ENCODE measurements at places on chromosomes 7 and 10. TPM values are rescaled to one million over a fixed set of nuclear protein-coding genes. Genes with fewer than 3 reads are reported as not detected.
A peak's percentile ranks its signal among the peaks of the same experiment; 100 is the strongest.

DNA sequence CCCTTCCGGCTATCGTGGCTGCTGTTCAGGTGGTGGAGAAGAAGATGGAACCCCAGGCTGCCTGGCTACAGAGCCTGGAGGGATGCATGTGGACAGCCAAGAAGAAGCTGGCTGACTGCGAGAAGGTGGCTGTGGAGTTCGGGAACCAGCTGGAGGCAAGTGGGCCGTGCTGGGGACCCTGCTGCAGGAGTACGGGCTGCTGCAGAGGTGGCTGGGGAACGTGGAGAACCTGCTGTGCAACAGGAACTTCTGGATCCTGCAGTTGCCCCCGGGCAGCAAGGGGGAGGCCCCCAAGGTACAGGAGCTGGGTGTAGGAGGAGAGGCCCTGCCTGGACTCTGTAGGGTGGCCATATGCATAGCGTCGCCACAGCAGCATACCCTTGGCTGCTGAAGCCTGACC is 25.6 kb downstream of the ZNF783 start:
- no peak for DNase-seq

DNA sequence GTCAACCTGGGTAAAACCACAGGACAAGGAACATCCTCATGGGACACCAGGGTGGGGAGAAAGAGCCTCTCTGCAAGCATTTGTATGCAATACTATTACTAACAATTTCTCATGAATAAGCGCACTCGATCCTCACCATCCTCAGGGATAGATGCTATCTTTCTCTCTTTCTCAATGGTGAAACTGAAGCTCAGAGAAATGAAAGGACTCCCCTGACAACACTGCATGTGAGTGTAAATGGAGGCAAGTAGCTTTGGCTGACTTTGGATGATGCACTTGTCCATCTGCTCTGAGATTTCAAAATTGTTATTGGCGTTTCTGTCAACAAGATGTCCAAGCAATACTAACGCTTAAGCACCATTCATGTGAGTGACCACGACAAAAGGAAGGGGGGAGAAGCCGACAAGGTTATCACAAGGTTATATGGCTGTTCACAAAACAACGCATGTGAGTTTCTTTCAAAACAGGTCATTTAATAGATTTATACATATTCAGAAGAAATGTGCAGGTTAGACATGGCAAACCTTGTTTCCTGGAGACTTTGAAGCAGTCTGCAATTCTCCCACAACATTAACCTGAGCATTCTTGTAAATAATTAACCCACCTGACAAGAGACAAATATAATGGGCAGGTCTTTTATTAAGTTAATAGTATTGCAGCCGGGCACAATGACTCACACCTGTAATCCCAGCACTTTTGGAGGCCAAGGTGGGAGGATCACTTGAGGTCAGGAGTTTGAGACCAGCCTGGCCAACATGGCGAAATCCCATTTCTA is 54.0 kb downstream of the IFIT5 start:
- no peak for DNase-seq

DNA sequence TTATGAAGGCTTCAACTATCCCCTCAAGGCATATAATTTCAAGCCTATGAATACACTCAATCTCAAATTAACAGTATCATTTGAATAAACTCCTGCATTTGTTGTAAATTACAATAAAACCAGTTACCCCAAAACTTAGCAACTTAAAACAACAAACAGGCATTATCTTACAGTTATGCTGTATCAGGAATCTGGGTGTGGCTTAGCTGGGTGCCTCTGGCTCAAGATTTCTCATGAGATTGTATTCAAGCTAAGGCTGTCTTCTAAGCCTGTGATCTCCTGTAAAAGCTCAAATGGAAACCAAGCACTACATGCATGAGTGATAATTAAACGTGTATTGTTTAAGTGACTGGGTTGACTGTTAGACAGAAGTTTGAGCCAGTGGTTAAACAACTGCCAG is 341.0 kb upstream of the PHF14 start:
- no peak for DNase-seq

DNA sequence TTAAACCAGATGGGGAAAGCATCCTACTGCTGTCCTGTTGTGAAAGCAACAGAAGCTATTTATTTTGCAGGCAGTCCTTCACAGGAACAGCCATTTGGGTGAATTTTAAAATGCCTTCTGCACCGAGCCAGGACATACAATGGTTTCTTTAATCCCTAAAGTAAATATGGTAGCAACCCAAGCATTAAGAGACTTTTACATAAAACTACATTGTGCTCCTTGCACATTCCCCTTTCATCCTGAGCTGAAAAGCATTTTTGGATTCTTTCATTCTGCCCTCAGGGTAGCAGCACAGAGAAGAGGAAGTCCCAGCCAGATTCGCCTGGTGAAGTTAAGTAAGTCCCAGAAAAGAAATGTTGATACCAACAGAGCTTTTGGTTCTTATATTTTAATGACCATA is 84.0 kb upstream of the FAM3C start:
- no peak for DNase-seq

- peak; percentile 11 for DNase-seq
Measured at GRCh38 chr10:54800741-54801421, at the start of gene PCDH15. PCDH15 (minus strand) TSS chr10:54801231; CDS start chr10:54664262, 136,969 bp downstream.

DNA sequence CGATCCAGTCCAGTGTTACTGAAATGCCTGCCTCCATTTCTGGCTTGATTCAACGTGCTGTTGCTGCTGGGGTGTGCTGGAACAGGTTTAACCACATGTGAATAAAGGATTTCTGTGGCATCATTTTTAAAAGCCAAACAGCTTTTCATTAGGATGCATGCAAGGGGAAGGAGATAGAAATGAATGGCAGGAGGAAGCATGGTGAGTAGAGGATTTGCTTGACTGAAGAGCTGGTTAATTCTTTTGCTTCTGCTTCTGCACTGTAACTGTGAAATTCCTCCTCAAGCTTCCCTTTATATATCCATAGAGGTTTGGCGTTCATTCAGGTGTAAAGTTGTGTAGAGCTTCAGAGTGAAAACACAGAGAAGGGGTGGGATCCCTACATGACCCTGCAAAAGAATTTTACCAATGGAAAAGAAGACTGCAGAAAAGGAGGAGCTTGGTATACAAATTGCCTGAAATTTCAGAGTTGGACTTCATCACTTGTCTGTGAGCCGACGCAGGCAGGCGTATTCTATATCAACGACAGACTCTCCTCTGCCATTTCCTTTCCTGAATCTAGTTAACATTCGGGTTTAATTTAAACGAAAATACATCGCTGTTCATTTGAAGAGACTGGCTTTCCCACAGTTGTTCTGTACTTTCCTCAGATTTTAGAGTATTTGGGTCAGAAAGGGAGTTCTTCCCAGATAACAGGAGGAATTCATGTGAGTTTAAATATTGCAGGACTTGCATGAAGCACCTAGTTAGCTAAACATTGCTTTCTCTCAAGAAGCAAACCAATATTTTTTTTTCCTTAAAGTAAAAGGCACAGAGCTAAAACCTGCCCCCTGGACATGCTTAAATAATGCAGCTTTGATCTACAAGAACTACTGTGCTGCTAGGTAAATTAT is at the start of gene SOSTDC1:
Gene SOSTDC1 (minus strand): TSS at position 270 of the 893 bp plus-strand sequence. CDS start 70 bp downstream, at position 200.
- DNase-seq: no peak

DNA sequence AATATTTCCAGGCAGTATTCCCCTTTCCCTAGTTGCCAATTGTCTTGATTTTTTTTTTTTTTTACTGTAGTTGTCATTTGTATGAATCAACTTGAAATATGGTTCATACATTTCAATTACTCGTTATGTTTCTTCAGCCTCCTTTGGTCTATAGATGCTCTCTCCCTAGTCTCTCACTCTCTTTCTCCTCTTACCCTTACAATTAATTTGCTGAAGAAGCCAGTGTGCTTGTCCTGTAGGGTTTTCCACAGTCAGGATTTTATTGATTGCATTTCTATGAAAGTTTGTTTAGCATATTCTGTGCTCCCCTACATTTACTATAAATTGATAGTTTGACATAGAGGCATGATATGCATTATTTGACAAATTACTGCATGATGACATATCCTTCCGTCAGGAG is 112.0 kb upstream of the PRKCQ start:
- DNase-seq: no peak

DNA sequence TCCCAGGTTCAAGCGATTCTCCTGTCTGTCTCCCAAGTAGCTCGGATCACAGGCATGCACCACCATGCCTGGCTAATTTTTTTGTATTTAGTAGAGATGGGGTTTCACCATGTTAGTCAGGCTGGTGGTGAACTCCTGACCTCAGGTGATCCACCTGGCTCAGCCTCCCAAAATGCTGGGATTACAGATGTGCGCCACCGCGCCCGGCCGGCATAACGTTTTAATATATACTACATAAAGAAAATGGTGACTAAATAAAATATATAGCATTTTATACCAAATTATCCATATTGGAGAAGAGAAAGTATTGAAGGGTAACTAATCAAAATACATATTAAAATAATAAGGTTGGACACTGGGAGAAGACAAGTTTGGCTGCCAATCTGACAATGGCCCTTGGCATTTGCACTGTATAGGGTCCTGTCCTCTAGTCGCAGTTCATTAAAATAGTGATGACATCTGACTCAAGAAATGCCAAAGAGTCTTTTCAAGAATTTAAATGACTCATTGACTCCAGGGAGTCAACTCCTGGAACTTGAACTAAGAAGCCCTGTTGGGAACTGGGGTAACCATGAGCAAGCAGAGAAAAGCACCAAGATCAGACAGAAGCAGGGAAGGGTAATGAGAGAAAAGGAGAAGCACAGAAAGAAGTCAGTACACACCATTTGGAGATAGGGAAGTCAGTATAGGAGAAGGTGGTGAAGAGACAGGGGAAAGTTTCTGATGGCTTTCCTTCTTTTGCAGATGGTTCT is 91.1 kb downstream of the CH25H start:
- peak; percentile 36 for DNase-seq

GRCh38 chr7:154841731-154842331 is 161.1 kb downstream of the PAXIP1 start:
- DNase-seq: peak; percentile 86

- no peak for DNase-seq
Measured at GRCh38 chr7:124954790-124955189, 25.2 kb upstream of the POT1 start.

DNA sequence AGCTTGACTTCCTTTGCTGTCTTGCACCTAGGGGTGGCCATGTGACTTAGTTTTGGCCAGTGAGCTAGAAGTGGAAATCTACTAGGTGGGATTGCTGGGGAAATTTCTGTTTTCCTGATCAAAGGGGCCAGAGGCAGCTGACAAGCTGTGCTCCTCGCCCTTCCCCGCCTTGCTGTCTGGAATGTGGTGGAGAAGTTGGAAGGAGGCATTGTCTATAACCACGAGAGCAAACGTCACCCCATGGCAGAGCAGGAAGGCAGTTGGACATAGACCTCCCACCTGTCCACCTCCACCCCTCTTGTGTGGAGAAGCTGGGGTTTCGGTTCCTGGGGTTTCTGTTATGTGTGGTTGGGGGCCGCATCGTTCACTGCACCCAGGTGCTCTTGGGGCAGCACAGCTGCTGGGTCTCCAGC is 7.3 kb downstream of the SFRP5 start:
- no peak for DNase-seq

- DNase-seq: no peak
Measured at GRCh38 chr7:70696201-70696754, 435.7 kb upstream of the GALNT17 start.

DNA sequence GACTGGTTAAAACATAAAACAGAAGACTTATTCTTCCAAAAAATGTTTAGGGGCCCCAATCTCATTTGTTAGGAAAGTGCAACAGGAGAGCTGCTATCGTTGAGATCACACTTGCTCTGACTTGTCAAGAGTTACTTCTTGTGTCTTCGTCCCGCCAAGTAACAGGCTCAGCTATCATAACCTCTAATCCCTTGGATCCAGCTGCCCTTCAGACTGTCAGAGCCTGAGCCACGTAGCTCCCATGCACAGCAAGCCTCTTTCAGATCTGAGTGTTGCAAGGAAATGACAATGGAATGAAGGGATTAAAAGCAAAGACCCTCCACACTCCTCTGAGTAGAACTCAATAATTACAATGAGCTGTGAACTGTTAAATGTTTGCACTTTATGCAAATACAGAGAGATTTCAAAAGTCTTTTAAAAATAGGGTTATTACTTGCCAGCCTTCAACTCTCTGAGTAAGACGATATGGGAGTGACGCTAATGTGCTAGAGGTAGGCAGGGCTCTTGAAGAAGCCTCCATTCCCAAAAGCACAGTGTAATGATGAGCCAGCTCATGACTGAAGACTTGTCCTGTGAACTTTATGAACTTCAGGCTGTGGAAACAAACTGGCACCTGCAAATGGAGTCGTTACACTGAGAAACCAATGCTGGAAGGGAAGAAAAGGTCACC is 28.4 kb upstream of the CDK13 start:
- no peak for DNase-seq

GRCh38 chr10:89476150-89476549 is 59.2 kb downstream of the SLC16A12 start:
- DNase-seq: no peak

The EPO gene
- not detected for total RNA-seq

The FGFR2 gene
- 6.3 TPM for total RNA-seq

The NXPH1 gene
- total RNA-seq: not detected

The HOXA10 gene
- 26.7 TPM for total RNA-seq

The GHITM gene
- total RNA-seq: 181 TPM

The PRSS1 gene
- not detected for total RNA-seq
